ENCODE measurements at places on chromosomes 11 and 22. TPM values are rescaled to one million over a fixed set of nuclear protein-coding genes. Genes with fewer than 3 reads are reported as not detected.

The OR8D4 gene
- total RNA-seq = 0.14 TPM

The MS4A7 gene
- not detected for total RNA-seq

The HOATZ gene
- not detected for total RNA-seq

The LGALS12 gene
- total RNA-seq = 0.62 TPM

The TRAPPC4 gene
- 97.2 TPM for total RNA-seq

The APOL5 gene
- not detected for total RNA-seq

The FEN1 gene
- total RNA-seq = 89.0 TPM

GRCh38 chr22:26236991-26237390 is 67.7 kb downstream of the SEZ6L start:
- no peaks in the 10 kb centered on the region for H3K4me1 ChIP-seq
- no peak overlapping the region for H3K27ac ChIP-seq
- no peak overlapping the region for H3K4me3 ChIP-seq
- no peaks in the 10 kb centered on the region for H3K27me3 ChIP-seq
- no peak for DNase-seq

DNA sequence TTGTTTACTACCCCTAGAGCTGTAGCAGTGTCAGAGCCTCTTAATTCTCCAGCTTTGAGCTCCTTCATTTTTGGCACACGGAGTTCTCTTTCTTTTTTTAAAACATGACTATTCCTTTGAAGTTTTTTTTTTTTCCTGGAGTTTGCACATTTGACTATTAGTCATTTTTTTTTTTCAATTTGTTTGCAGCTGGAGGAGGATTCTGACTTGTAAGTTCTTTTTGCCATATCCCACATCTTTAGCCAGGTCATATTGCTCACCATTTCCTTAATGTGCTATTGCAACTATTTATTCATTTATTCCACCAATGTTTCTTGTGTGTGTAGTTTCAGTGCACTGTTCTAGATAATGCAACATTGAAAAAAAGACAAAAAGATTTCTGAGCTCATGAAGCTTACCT is 166.3 kb upstream of the ARHGAP20 start:
- no peak overlapping the region for H3K27ac ChIP-seq
- H3K27me3 ChIP-seq = no peaks in the 10 kb centered on the region
- H3K4me3 ChIP-seq = no peak overlapping the region
- no peak for DNase-seq
- H3K4me1 ChIP-seq = no peaks in the 10 kb centered on the region

DNA sequence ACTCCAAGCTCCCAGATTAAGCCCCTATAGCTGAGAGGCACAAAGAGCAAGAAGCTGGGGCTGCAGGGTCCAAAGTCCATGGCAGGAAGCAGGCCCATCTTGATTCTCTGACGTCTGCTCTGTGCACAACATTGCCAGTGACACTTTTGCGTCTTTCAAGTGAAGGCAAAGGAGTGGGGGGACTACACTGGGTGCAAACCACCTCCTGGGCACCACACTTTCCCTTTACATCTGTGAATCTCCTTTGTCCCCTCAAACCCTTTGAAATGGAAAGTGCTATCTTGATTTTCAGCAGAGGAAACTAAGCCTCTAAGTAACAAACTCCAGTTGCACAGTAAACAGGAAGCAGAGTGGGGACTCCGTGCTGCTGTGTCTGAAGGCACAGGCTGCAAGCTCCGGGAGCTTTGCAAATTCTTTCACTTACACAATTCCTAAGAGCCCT is 428.0 kb downstream of the LARGE1 start:
- H3K36me3 ChIP-seq = no peaks in the 10 kb centered on the region
- DNase-seq = peak; percentile 59
- no peak overlapping the region for H3K4me3 ChIP-seq
- H3K27me3 ChIP-seq = no peaks in the 10 kb centered on the region
- no peak overlapping the region for H3K27ac ChIP-seq

DNA sequence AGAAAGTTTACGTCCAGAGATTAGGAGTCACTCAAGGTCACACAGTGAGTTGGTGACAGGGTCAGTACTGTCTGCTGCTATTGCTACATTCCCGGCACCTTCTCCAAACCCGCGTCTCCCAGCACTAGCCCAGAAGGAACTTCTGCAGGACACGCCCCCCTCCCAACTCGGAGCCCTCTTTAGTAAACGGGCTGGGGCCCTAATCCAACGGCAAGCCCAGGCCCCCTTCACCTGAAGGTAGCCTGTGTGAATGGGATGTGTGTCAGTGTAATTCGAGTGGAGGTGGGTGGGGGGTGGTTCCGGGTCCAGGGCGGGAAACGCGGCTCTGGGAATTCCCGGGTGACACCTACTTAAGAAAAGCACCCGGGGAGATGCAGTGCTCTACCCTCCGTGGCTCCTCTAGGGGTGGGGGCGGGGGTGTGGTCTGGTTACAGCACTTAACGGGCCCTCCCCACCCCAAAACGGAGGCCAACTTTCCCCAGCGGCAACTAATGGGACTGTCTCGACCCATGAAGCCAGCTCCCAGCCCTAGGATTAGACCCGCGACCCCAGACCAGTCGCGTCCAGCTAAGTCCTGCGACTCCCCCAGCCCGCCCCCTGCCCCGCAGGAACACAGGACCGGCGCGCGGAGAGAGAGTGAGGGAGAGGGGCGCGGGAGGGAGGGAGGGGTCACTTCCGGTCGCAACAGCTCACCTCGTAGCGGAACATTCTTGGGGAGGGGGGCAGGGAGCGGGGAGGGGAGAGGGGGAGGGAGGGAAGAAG is 468 bp downstream of the PATL1 start:
- DNase-seq = peak; percentile 90
- peak overlapping the region; percentile 99 for H3K27ac ChIP-seq
- H3K4me1 ChIP-seq = peaks cover 15% of the 10 kb centered on the region
- H3K27me3 ChIP-seq = no peaks in the 10 kb centered on the region

GRCh38 chr22:43776081-43776670 is 35.9 kb downstream of the EFCAB6 start:
- H3K4me3 ChIP-seq = no peak overlapping the region
- no peaks in the 10 kb centered on the region for H3K27me3 ChIP-seq
- H3K27ac ChIP-seq = no peak overlapping the region
- DNase-seq = no peak
- H3K36me3 ChIP-seq = no peaks in the 10 kb centered on the region
